ENCODE measurements at places on chromosomes 2 and 18.

GRCh38 chr2:132390076-132390475, 26.5 kb upstream of the GPR39 start:
- no peak for DNase-seq

GRCh38 chr2:68722712-68723111, 11.9 kb upstream of the ARHGAP25 start:
- DNase-seq, result no peak

DNA sequence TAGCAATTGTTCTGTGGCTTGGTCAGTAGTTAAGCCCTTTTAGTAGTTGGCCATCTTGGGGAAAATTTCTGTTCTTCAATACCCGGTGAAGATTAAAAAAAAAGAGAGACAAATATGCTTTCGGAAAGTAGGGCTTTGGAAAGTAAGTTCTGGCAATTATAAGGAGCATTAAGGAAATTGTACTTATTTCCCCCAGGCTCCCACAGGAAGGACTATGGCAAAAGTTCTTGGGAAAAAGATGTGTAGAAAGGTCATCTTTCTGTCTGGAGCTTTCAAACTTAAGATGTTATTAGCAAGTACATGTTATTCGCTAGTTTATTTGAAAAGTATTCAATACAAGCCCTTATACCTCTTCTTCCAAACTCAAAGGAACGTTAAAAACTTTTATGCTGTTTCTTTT, 144.5 kb downstream of the MTX2 start:
- DNase-seq, result no peak

DNA sequence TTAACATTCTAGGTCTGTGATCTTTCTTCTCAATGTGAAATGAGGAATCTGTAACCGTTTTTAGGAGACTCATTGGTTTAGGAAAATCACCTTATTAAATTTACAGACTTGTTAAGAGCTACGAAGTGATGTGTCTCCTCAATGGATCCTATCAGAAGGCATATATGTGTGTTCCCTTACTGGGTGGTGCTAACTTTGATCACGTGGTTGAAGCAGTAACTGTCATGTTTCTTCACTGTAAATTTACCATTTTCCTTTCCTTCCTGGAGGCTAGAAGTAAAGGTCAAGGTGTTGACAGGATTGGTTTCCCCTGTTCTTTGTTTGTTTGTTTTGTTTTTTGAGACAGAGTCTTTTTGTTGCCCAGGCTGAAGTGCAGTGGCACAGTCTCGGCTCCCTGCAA, 1.4 kb upstream of the MTHFD2 start:
- DNase-seq, result no peak

DNA sequence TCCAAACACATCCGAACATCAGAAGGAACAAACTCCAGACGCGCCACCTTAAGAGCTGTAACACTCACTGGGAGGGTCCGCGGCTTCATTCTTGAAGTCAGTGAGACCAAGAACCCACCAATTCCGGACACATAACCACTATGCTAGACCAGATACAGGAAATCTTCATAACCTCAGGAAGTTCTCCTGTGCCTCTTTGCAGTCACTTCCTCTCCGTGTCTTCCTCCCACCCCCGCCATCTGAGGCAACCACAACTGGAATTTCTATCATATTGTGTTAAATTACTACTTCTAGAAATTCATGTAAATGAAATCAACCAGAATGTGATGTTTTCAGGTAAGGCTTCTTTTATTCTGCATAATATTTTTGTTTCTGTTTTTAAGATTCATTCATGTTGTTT, 631.0 kb upstream of the NXPH2 start:
- no peak for DNase-seq

DNA sequence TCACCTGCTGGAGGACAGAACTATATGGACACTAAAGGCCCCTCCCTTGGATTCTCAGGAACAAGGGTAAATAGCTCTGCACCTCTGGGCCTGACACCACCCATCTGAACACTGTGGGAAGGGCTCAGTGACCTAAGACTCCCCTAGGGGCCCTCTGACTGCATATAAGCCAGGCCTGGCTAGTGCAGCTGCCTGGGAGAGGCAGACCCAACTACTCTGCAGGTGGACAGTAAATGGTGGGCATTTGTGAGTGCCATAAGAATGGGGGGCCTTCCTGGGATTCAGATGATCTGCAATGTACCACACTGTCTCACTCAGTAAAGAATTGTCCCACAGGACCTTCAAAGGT, 11.2 kb upstream of the WIPF1 start:
- no peak for DNase-seq

DNA sequence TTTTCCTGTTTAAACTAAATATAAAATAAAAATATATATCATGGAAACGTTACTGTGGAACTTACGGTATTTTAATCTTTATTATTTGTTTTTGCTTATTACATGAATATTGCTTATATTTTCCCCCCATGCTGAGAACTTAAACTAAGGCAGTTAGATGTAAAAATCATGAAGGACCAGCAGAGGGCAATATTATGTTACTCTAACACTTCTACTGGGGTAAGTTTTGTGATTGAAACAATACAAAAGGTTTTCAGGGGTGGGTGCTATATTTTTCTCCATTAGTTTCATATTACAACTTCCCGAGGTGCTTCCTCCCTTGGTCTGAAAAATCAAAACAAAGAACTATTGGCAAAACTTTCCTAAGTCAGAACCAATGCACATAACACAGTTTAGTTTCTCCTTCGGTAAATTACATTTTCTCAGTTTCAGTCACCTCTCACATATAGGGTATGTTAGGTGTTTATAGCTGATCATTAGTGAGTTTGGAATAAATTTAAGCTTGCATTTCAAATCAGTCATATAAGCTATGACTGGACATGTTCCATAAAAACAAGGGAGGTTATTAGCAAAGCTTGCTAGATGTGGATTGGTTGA, 54.8 kb downstream of the ZNF407 start:
- DNase-seq, result peak; percentile 43
